ENCODE measurements at places on chromosomes 6 and 20. TPM values are rescaled to one million over a fixed set of nuclear protein-coding genes. Genes with fewer than 3 reads are reported as not detected.

- no peaks in the 10 kb centered on the region for H3K36me3 ChIP-seq
- H3K4me3 ChIP-seq: no peak overlapping the region
- no peaks in the 10 kb centered on the region for H3K4me1 ChIP-seq
- no peak for DNase-seq
- no peak overlapping the region for H3K27ac ChIP-seq
These were observed 11.3 kb downstream of the SLC2A12 start for GRCh38 chr6:134041093-134041492.

DNA sequence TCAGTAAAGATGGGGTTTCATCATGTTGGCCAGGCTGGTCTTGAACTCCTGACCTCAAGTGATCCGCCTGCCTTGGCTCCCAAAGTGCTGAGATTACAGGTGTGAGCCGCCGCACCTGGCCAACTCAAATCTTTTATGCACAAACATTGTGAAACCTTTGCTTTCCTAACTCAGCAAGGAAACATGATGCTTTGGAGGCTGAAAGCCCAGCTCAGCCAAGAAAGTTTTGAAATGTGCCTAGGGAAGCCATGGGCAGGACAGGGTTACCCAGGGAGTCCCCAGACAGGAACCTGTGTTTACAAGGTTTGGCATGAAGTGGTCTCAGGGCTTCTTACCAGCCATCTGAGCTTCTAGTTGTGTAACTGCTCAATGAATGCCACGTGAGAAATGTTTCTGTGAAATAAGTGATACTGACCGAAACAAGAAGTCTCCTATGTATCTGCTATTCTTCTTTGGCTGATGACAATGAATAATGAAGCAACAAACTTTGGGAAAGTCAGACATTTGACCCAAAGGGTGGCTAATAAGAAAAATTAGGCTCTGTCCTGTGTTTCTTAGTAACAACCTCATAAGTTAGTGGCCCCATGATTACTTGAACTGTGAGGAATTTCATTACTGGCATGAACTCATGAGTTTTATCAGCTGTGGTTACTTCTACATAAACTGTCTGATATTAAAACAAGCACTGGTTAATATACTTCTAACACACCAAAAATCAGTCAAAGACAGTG is 163.5 kb downstream of the KIF6 start:
- DNase-seq: no peak
- no peaks in the 10 kb centered on the region for H3K27me3 ChIP-seq
- no peak overlapping the region for H3K4me3 ChIP-seq
- no peak overlapping the region for H3K27ac ChIP-seq

GRCh38 chr6:13846841-13847240 is 32.5 kb upstream of the MCUR1 start:
- no peak overlapping the region for H3K27ac ChIP-seq
- no peaks in the 10 kb centered on the region for H3K4me1 ChIP-seq
- H3K27me3 ChIP-seq: no peaks in the 10 kb centered on the region
- no peaks in the 10 kb centered on the region for H3K36me3 ChIP-seq
- DNase-seq: no peak
- H3K4me3 ChIP-seq: no peak overlapping the region

SLC35D3 gene
- total RNA-seq: not detected

DNA sequence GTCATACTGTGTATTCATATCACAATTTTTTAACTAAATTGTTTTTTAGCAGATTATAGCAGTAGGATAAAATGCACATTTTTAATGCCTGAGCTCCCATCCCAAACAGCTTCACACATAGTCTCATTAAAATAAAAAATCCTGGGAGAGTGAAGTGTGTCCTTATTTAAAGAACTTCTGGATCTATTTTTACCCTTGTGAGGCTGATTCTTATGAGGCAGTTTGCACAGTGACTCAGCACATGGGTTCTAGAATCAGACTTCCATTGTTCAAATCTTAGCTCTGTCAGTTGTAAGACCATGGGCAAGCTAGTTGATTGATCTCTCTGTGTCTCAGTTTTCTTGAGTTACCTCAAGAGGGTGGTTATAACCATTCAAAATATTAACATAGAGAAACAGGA is 72.3 kb downstream of the MACROD2 start:
- H3K27ac ChIP-seq: no peak overlapping the region
- DNase-seq: no peak
- no peaks in the 10 kb centered on the region for H3K36me3 ChIP-seq
- no peak overlapping the region for H3K4me3 ChIP-seq
- H3K4me1 ChIP-seq: no peaks in the 10 kb centered on the region

GRCh38 chr6:31214516-31214915 is 44.0 kb upstream of the POU5F1 start:
- H3K4me1 ChIP-seq: no peaks in the 10 kb centered on the region
- no peaks in the 10 kb centered on the region for H3K36me3 ChIP-seq
- H3K27ac ChIP-seq: no peak overlapping the region
- no peak for DNase-seq

GRCh38 chr6:130843575-130844320 is 16.5 kb downstream of the SMLR1 start:
- H3K27me3 ChIP-seq: no peaks in the 10 kb centered on the region
- DNase-seq: no peak
- H3K4me1 ChIP-seq: peaks cover under 1% of the 10 kb centered on the region
- no peak overlapping the region for H3K4me3 ChIP-seq

Measured in T-cell (primary cell).